ACHN (cell line): ENCODE measurements at places on chromosomes 5 and 9.

DNA sequence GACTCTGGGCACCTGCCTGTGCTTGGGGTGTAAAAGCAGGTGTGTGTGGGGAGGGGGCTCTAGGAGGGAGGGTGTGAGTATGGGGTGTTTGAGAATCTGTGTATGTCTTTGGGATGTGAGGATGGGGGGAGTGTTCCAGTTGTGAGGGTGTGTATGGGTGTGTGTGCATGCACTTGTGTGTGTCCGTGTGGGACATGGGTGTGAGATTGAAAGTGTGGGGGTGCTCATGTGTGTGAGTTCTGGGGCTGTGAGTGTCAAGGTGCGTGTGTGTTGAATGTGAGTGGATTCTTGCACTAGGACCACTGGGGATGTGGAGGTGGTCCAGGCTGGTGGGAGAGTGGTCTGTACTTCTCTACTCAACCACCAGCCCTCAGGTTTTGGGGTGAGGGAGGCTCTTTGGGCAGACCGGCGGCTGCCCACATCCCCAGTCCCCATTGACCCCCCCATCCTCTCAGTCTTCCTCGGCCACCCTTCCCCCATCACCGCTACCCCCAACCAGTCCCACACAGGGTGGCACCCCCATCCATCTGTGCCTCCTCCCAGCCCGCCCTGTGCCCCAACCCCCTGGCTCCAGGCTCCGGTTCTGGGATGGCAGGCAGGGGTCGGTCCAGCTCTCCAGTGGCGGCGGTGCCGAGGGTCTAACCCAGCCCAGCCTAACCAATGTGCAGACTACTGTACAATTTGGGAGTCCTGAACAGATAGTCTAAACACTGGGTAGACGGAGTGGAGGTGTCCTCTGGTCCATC is 31.5 kb downstream of the GOLGA2 start:
- no peak for DNase-seq

GRCh38 chr5:66230551-66230950 is 86.5 kb downstream of the SREK1 start:
- DNase-seq, result no peak

- DNase-seq, result no peak
Observed at GRCh38 chr5:65102371-65102975, 333.7 kb downstream of the CWC27 start.

- DNase-seq, result no peak
Observed at GRCh38 chr9:81596679-81597418, 92.5 kb downstream of the TLE1 start.

GRCh38 chr9:7265181-7265580 is 507.4 kb downstream of the KDM4C start:
- no peak for DNase-seq

GRCh38 chr5:112784726-112785125 is 47.0 kb downstream of the APC start:
- DNase-seq, result no peak

- no peak for DNase-seq
Observed at GRCh38 chr9:115195912-115196311, 78.0 kb upstream of the TNC start.

DNA sequence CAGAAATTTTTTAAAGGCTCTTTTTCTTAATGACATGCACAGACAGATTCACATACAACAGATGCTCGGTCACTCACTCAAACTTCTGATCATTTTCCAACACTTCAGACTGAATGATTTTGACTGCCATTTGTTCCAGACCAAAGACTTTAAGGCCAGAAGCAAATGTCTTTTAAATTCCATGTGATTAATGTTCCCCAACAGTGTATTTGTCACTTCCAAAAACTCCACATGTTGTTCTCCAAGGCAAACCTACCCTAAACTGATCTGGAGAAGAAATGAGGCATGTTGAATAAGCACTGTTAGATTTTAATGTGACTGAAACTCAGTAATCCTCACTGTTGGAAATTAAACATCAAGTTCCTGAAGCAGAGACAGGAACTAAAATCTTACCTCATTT is 366.7 kb downstream of the GABRG2 start:
- no peak for DNase-seq

DNA sequence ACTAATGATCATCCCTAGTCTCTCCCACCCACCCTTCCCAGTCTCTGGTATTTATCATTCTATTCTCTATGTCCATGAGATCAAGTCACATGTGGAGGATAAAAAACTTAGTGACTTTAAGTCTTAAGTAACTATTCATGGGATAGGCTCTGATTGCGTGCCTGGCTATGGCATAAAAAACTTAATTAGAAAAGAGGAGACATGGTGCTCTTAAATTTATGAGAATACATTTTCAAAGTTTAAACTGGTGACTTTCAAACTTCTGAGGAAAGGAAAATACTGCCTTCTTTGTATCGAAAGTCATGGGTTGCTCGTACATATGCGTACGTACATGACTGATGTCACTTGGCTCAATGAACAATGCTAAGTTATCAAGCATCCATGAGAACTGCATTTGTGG is 18.2 kb upstream of the TYRP1 start:
- no peak for DNase-seq

GRCh38 chr9:28001096-28001495 is 427.8 kb upstream of the C9orf72 start:
- no peak for DNase-seq
